ENCODE measurements at places on chromosomes 1 and 21.

GRCh38 chr1:90841473-90841872 lies 124.4 kb upstream of the BARHL2 start:
- DNase-seq = no peak

- no peak for DNase-seq
Observed at GRCh38 chr21:43775795-43776430, at the start of gene CSTB. Gene CSTB (minus strand): TSS chr21:43776308. CDS start chr21:43776269, 39 bp downstream.

- DNase-seq = no peak
Observed at GRCh38 chr1:21861602-21862429, 49.8 kb downstream of the LDLRAD2 start.

GRCh38 chr1:214378492-214378891 lies 97.5 kb downstream of the SMYD2 start:
- no peak for DNase-seq

DNA sequence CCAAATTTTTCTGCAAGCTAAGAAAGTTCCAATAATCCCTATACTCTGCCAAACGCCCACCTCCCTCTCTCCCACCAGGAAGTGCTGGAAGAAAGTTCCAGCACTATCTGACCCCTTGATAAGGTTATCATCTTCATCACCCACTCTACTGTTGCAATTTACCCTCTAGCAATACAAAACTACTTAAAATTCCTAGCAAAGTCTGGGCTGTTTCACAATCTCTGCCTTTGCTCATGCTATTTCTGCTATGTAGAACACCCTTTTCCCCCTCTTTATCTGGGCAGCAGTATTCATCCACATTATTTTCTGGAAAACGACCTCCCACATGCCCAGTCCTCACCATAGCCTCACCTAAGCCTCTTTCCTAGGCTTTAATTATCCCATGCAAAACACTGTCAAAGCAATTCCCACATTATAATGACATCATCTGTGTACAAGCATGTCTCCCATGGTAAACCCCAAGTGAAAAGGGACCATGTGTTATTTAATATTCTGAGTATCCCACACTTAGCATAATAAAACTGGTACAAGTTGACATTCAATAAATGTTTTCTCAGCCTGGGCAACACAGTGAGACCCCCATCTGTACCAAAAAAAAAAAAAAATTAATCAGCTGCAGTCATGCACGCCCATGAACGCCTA lies 12.0 kb downstream of the F11R start:
- DNase-seq = no peak

- no peak for DNase-seq
Observed at GRCh38 chr21:46115441-46116188, 17.7 kb downstream of the COL6A2 start.
